Stimulated activated CD8-positive, alpha-beta memory T cell treated with anti-CD3 and anti-CD28 coated beads, Interleukin-4, amount 100 ng/mL, for 1 hour (primary cell): ENCODE measurements at places on chromosomes 16 and 17.

DNA sequence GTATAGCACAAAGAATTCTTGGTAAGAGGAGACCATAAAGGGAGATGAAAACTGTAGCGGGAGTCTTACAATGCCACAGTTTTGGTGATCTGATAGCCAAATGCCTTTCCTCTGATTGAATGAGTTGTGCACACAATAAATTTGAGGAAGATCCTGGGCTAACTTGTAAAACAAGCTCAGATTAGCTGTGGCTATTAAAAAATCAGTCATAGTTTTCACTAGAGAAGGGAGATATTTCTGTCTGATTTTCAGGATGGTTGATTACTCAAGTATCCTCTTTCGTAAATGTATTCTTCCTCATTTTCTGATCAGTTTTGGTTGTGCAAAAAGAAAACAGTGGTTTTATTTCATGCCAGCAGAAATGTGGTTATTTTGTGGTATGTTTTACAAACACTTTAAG lies 9.1 kb upstream of the METTL9 start:
- DNase-seq = no peak

GRCh38 chr16:88972349-88972748 lies 4.7 kb downstream of the CBFA2T3 start:
- DNase-seq = no peak

DNA sequence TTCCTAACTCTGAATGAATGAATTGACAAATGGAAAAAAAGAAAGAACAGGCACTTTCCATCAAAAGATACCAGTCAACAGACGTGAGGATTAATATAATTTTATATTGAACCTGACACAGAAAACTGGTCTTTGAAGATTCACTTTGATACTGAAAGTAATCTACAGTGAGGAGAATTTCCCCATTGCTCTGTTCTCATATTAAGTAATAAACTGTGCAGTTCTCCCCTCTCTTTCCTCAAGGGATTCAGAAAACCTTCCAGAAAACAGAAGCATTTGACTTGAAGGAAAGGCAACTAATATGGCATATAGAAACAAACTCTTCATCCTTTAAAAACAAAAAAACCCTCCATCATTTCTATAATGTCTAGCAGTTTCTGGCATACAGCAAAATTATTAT lies 2.2 kb downstream of the TEX2 start:
- DNase-seq = no peak

- DNase-seq = no peak
Measured at GRCh38 chr17:31401456-31402254, 10.2 kb downstream of the RAB11FIP4 start.

GRCh38 chr17:17351356-17351891 lies 48.3 kb downstream of the NT5M start:
- DNase-seq = no peak

GRCh38 chr16:87844809-87845208 lies 24.5 kb downstream of the SLC7A5 start:
- DNase-seq = no peak

- DNase-seq = no peak
Measured at GRCh38 chr17:40576113-40576740, 11.0 kb upstream of the CCR7 start.

GRCh38 chr17:8153957-8154607 lies 1.9 kb upstream of the PER1 start:
- peak; percentile 68 for DNase-seq

GRCh38 chr17:16652847-16653366 lies 743 bp downstream of the ZNF624 start:
- DNase-seq = no peak

- DNase-seq = no peak
Measured at GRCh38 chr17:77193653-77194052, 52.9 kb downstream of the SEC14L1 start.

GRCh38 chr17:18070861-18071340 lies 16.8 kb upstream of the DRG2 start:
- DNase-seq = no peak

DNA sequence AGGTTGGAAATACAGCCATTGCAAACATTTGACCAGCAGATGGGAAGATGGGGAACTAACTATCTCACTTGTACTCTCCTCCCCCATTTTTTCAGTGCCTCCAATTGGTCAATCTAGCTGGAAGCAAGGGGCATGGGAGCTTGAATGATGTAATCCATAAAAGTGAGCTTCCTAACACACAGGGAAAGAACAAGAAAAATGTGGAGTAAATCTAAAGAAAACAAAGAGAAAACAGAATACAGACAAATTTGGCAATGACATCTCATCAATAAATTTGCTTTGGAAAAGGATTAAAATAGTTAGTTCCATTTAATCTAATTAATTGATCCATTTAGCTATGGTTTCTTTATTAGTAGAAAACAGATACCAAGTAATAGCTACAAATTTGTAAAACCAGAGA lies 592.6 kb upstream of the SOX9 start:
- DNase-seq = no peak

DNA sequence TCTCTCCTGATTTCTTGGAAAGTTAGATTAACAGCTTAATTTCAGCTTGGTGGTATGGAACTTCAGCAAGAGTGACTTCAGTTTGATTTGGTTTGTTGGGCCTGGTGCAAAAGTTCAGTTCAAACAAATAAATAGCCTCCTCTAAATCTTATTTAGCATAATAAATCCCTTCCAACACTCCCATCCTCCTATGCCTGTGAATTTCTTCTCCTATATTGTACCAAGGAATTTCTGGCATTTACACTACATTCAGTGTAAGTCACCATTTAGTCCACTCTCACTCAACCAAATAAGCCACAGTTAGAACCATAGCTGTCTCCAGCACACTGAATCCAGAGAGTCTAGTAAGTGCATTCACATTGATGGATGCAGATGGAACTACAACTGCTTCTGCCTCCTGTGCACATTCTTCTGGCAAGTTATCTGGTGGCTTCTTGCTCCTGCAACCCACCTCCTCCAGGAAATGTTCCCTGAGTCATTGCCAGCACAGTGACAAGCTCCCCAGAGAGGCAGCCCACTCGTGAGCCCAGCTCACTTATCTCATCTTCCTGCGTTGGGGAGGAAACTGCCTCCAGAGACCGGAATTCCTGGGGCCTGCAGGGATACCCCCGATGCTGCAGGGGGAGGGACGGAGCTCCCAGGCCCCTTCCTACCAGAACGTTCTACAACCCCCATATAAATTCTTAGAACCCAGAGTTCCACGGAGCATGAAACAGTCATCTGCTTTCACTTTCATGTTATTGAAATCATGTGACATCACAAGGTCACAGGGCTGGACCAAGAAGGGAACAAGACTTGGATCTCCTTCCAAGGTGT lies 318.3 kb downstream of the PHKB start:
- DNase-seq = no peak

GRCh38 chr17:64773386-64773835 lies 111.3 kb upstream of the SMURF2 start:
- DNase-seq = no peak

- DNase-seq = no peak
Measured at GRCh38 chr17:27782791-27783206, 17.5 kb downstream of the NOS2 start.

GRCh38 chr17:43517615-43518386 lies 28.3 kb downstream of the ETV4 start:
- DNase-seq = no peak

- no peak for DNase-seq
Measured at GRCh38 chr17:79131701-79132100, 57.1 kb downstream of the ENGASE start.

DNA sequence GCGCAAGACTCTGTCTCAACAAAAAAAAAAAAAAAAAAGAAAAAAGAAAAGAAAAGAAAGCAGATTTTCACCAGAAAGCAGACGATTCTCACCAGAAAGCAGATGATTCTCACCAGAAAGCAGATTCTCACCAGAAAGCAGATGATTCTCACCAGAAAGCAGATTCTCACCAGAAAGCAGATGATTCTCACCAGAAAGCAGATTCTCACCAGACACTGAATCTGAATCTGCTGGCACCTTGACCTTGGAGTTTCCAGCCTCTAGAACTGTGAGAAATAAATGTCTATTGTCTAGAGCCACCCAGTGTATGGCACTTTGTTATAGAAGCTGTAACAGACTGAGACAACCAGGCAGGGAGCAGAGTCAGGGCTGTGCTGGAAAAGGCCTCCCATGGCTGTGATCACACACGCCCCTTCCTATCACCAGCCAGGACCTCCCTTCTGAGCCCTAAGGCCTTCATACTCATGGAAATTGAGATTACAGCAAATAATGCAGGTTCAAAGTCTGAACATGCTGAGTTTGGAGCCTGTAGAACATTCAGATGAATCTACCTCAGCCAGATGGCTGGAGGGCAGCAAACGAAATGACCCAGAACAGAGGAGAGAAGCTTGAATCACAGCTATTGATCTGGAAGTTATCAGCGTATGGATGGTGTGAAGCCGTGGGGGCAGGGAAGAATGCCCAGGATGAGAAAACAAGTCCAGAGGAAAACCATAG lies 309.3 kb downstream of the SLC39A11 start:
- no peak for DNase-seq

DNA sequence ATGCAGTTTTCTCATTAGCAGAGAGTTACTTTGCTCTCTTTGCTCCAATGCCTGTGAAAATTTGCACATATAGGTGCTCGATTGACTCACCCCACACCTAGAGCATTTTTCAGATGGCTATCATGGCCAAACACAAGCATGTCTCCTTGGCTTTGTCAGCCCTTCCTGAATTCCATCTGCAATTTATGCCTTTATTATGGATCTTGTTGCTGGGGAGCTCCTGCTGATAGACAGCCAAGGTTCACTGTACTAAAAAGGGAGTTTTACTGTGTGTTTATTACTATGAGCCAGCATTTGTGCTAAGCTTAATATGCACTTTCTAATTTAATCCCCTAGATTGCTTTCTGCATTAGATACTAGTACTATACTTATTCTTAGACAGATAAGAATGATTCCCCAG lies 93.3 kb downstream of the TOX3 start:
- no peak for DNase-seq

GRCh38 chr16:67040166-67040565 lies 11.2 kb downstream of the CBFB start:
- no peak for DNase-seq

DNA sequence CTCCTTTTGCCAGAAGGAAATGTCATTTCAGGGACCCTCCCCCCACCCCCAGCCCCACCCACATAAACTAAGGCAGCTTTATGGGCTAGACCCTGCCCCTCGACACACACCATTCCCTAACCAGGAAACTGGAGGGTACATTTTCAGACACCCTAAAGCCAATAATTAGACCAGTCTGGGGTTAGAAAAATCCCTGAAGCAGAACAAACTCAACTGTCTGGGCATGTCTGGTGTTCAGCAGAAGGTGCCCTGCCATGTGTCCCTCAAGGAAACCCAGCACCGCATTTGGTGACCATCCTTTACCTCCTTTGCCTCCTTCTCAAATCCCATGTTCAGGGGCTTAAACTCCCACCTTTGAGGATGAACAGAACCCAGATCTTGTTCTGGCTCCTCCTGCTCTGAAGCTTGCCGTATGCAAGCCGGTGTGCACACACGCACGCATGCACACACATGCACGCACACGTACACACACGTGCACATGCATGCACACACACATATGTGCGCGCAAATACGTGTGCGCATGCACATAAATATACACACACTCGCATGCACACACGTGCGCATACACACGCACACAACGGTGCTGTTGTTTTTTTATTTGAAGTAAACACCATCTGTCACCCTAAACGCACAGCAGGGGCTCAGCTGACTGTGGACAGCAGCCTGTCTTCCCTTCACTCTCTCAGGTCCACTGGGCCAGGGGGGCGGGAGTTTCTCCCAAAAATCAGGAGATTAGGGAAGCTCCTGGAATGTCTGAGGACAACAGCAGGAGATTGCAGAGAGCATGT lies 156.8 kb upstream of the TNRC6C start:
- DNase-seq = no peak

DNA sequence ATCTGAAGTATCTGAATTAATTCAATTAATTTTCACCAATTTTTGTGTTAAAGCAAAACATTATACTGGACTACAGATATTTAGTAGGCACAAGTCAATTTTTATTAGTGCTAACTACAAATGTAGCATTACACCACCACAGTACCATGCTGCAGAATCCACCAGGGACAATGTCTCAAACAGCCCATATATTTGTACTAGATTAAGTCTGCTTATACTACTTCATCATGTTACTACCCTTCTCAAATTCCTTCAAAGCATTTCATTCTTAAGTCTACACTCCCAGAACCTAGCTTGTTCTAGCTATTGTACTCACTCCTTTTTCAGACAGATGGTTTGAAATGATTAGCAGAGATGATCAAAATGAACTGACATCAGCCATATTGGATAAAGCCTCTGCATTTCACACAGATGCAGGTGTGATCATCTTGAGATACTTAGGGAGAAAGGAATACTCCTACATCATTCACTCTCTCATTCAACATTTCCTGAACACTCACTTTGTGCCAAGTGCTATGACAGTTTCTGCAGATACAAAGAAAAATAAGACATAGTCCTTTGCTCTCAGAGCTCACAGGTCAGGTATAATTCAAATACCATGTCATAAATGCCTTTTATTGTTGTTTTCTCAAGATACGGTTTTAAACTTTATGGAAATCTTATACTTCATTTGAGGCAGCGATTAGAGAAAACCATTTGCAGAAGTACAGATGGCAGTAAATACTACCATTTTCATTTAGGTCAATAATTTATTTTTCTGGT lies 47.7 kb downstream of the SMURF2 start:
- DNase-seq = no peak

DNA sequence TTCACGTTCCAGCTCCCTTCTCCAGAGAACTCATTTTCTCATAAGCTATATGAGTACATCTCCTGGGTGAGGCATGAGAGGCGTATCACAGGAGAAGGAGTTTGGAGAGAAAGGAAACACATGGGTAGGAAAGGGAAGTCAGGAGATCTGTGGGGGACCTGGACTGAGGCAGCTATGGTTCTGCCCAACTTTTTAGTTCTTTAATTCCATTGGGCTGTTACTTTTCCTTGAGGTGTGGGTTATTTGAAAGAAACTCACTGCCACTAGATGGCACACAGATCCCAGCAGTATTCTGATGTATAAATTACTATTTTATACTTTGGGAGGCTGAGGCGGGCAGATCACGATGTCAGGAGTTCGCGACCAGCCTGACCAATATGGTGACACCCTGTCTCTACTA lies 63.6 kb downstream of the NUP93 start:
- DNase-seq = no peak

DNA sequence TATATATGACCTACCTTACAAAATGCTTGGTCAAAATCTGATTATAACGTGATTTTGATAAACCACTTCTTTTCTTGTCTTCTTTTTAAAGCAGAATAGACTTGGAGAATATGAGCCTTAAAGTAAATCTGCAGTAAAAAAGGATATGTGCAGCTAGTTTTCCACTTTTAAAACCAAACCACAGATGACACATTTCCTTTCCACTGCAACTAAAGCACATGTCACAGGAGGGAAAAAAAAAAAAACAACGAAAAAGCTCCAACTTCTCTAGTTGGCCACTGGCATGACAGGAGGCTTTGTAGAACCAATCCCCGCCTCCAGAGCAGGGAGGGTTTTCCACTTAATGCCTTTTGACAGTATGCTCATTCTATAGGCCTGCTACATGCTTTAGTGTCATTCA lies at the start of gene EVI2A:
TSS of gene EVI2A (minus strand) at position 142 of the 400 bp plus-strand sequence. CDS start 2,609 bp downstream, outside the sequence.
- DNase-seq = peak; percentile 41

- no peak for DNase-seq
Measured at GRCh38 chr17:48997103-48997826, at the start of gene IGF2BP1. IGF2BP1 (plus strand) TSS chr17:48997385; CDS start chr17:48997746, 361 bp downstream.
